Transverse colon (tissue), 4 donors: ENCODE measurements at places on chromosomes 6 and 20. TPM values are rescaled to one million over a fixed set of nuclear protein-coding genes. Genes with fewer than 3 reads are reported as not detected.
A peak's percentile ranks its signal among the peaks of the same experiment; 100 is the strongest.

The LGSN gene
- total RNA-seq, result 0.32 TPM

The VIP gene
- total RNA-seq, result 16.7 TPM

The BMP2 gene
- 44.1 TPM for total RNA-seq

The COL12A1 gene
- total RNA-seq, result 45.1 TPM

The ID4 gene
- 7.1 TPM for total RNA-seq

The TMEM14C gene
- 9.7 TPM for total RNA-seq

The RBPJL gene
- not detected for total RNA-seq

The CGA gene
- not detected for total RNA-seq

The TRIM10 gene
- total RNA-seq, result 19.8 TPM

The UST gene
- total RNA-seq, result 9.0 TPM

The C20orf144 gene
- total RNA-seq, result not detected

The CPNE5 gene
- 3.0 TPM for total RNA-seq

The SLC32A1 gene
- total RNA-seq, result not detected

The TMEM74B gene
- total RNA-seq, result 0.96 TPM

GRCh38 chr20:2313316-2313715 is 17.5 kb downstream of the TGM3 start:
- DNase-seq, result no peak

- no peak for DNase-seq
Observed at GRCh38 chr6:14456941-14457340, 339.4 kb downstream of the CD83 start.

GRCh38 chr6:141764388-141764787 is 368.3 kb upstream of the GJE1 start:
- DNase-seq, result no peak

DNA sequence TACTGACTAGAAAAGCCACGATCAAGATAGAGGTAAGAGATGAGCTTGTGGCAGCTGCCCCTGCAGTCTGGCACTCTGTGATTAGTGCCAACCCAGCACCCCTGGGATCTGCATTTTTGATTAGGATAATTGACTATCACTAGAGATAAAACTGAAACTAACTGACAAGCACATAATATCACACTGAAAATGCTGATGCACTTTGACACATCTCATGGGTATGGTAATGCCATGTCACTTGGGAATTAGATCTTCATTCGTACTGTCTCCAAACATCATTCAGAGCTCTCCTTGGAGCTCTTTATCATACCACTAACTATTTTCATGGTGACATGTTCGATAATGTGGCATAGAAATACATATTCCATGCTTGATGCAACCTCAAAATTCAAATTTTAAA is 612.9 kb upstream of the BTBD3 start:
- DNase-seq, result no peak

- DNase-seq, result no peak
Observed at GRCh38 chr6:118318648-118319047, 229.4 kb upstream of the PLN start.

DNA sequence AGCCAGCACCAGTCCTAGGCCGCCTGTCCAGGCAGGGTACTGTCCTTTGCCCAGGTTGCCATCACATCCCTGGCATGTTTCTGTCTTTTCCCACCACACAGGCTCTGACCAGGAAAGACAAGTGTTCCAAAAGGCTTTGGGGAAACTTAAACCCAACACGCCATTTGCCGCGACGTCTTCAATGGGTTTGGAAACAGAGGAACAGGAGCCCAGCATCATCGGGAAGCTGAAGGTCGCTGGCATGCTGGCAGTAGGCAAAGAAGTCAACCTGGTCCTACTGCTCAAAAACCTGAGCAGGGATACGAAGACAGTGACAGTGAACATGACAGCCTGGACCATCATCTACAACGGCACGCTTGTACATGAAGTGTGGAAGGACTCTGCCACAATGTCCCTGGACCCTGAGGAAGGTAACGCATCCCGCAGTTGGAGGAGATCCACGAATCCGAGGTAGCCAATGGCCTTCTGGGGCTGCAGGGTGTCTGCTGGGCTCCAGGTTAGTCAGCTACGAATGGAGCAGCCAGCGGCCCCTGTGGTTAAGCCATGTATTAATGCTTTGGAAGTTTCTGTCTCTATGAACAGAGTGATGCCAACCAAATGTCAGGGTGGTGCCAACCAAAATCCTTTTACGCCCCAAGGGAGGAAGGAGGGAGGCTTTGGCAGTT is 36.2 kb downstream of the TGM3 start:
- DNase-seq, result no peak

GRCh38 chr6:166408936-166409755 is 26.4 kb upstream of the MPC1 start:
- DNase-seq, result no peak

DNA sequence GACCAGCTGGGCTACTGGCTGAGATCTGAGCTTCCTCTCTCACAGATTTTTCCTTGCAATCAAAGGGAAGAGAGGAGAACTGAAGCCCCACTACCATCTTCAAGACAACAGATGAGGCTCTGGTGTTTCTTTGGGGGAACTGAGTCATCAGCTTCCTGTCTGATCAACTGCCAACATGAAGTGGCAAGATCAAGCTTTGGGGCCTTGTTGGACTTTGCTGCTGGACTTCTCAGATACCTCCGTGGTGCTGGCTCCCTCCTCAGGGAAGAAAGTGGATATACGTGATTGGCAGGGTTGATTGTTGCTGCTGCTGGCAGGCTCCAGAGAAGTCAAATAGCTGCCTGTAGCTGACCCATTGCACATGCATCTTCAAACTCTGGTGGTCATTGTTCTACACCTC is 3.6 kb upstream of the TOX2 start:
- no peak for DNase-seq

DNA sequence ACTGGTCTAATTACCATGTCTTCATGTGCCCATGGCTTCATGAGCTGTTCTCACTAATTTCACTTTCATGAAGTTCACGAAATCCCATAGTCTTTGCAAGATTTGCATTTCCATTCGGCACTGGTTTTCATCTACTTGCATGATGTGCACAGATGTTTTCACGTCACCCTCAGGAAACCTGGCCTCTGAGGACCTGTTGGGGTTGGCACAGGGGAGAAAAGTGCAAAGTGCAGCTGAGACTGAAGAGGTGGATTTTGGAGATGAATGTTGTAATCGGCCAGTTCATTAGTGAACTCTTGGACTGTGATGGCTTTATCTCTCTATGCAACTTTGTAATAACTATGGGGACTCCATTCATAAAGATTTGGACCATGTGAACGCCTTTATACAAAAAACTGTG is 80.2 kb upstream of the SULF2 start:
- DNase-seq, result no peak

DNA sequence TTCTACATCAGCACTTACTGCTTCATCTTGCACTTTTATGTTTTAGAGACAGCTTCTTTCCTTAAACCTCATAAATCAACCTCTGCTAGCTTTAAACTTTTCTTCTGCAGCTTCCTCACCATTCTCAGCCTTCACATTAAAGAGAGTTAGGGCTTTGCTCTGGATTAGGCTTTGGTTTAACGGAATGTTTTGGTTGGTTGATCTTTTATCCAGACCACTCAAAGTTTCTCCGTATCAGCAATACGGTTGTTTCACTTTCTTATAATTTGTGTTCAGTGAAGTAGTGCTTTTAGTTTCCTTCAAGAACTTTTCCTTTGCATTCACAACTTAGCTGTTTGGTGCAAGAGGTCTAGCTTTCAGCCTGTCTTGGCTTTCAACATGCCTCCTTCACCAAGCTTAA is 40.4 kb downstream of the DNAAF9 start:
- DNase-seq, result no peak

GRCh38 chr6:157211603-157212455 is 111.5 kb downstream of the TMEM242 start:
- no peak for DNase-seq

DNA sequence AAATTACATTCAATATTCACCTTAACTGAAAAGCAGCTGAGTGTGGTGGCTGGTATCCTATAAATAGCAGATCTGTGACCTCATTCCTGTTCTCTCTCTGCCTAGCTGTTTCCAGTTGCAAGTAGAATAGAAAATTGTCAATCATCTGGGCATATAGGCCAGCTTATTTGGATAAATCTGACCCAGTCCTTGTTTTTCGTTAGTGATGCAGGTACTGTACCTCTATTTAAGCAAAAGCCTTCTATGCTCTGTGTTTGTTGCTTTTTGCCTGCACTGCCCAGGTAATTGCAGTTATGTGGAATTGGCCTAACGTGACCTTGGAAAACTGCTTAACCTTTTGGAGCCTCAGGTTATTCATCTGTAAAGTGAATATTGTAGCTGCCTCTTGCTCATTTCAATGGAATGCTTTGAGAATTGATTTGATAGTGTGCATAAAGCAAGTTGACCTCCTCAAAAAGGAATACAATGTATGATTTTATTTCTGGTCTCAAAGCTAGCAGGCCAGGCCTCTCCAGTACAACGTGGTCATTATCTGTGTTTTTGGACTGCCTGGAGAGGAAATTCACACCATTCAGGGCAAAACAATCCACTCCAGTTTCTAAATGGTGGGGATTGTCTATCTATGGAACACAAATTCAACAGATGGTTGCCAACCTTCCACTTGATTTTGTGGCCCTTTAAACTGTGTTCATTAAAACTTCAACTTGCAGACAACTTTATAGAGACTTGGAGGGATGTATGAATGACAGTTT is 508.7 kb upstream of the CITED2 start:
- no peak for DNase-seq

GRCh38 chr6:167469672-167470071 is 144.8 kb downstream of the TTLL2 start:
- no peak for DNase-seq

- no peak for DNase-seq
Observed at GRCh38 chr20:9227896-9228615, 159.2 kb downstream of the PLCB4 start.

DNA sequence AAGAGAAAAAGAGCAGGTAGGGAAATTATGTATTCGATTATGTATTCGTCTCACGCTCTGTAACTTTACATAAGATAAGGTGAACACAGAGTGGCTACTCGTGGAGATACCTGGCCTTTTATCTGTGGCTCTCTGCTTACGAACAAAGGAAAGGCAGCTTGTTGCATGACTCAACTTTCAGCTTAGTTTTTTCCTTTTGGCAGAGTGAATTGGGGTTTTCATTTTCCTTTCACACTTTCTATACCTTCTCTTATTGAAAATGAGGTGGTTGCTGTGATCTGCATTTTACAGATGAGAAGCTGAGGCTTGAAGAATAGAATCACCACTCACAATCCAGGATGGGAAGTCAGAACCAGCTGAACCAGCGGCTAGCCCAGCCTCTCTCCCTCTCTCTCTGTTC is 13.3 kb upstream of the KCNK15 start:
- DNase-seq, result no peak

DNA sequence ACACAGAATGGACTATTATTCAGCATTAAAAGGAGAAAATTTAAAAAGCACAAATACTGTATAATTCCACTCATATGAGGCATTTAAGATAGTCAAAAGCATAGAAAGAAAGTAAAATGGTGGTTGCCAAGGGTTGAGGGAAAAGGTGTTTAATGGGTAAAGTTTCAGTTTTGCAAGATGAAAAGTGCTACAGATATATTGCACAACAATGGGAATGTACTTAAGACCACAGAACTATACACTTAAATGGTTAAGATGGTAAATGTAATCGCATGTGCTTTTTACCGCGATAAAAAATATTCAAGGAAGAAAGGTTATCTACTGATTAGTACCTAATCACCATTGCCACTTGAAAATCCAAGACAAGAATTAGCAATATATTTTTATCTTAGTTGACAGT is 71.8 kb upstream of the NOX3 start:
- no peak for DNase-seq

GRCh38 chr20:24098886-24099285 is 110.3 kb upstream of the GGTLC1 start:
- no peak for DNase-seq

DNA sequence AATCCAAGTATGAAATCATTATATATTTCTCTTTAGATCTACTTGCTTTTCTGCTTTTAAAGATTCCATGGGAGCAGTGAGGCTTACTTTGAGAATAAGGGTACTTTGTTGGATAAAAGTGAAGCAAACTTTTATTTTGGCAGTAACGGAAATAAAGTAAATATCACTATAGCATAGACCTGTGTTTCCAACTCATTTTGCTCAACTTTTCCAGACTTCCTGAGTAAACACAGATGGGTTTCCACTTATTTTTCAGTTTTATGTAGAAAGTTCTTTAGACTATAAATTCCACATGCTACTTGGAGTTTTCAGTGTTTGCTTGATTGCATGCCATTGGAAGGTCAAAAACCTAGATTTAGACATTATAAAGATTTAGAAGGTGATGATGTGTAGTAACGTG is 6.2 kb downstream of the STX16 start:
- DNase-seq, result no peak

DNA sequence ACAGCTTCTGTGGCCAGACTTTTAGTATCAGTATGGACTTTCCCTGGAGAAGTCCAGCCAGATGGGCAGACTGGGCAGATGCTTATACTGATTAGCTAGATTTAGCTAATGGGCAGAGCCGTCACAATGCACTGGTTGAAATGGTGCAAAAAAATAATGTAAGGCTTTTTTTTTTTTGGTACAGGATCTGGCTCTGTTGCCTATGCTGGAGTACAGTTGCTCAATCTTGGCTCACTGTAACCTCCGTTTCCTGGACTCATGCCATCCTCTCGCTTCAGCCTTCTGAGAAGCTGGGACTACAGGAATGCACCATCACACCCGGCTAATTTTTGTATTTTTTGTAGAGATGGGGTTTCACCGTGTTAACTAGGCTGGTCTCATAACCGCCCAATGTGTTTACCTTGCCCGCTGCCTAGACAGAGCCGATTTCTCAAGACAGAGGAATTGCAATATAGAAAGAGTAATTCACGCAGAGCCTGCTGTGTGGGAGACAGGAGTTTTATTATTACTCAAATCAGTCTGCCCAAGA is 16.4 kb upstream of the KIFC1 start:
- DNase-seq, result peak; percentile 72

GRCh38 chr6:142850679-142851423 is 94.1 kb downstream of the HIVEP2 start:
- DNase-seq, result no peak

DNA sequence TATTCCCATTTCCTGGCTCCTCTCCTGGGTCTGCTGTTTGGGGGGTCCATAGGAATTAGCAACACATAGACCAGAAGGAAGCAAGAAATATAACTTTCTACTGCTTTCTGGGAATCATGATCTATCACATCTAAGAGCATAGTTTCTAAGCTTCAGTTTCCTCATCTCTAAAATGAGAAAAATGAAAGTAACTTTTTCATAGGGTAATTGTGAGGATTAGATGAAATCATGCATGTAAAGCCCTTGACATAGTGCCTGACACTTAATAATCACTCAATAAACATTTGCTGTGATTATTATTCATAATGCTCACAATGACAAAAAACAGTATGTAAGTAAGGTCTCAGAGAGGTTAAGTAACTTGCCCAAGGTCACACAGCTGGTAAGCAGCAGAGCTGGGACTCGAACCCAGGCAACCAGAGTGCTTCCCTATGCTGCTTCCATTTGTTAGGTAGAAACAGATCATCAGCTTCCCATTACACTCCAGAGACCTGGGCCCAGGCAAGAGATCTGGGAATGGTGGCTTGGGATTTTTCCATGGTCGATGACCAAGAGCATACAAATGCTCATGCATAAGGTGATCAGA is 86.6 kb upstream of the MAFB start:
- DNase-seq, result no peak

DNA sequence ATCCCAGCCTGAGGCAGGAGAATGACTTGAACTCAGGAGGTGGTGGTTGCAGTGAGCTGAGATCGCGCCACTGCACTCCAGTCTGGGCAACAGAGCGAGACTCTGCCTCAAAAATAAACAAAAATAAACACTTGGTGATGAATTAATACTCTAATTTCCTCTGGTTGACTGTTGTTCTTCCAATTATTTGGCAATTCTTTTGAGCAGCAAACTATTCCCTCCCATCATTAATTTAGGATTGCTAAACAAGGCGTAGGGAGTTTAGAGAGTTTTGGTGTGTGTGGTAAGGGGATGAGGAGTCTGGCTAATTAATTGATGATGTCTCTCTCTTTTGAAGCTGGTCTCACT is 2.7 kb upstream of the ID1 start:
- DNase-seq, result no peak
